Nasal cavity respiratory epithelium epithelial cell of viscerocranial mucosa (primary cell): ENCODE measurements at places on chromosomes 6 and 20. TPM values are rescaled to one million over a fixed set of nuclear protein-coding genes. Genes with fewer than 3 reads are reported as not detected.

The TP53TG5 gene
- total RNA-seq, result not detected in 2 replicates

The LPA gene
- 0.43 TPM in 1 of 2 replicates, not detected in the other for total RNA-seq

The OLIG3 gene
- not detected in 2 replicates for total RNA-seq

The NFS1 gene
- total RNA-seq, result 37.9 and 46.5 TPM in 2 replicates

The ELOVL2 gene
- total RNA-seq, result under 0.01 TPM in 1 of 2 replicates, not detected in the other

The BICRAL gene
- 4.8 and 7.5 TPM in 2 replicates for total RNA-seq

The SLC22A1 gene
- 0.34 and 0.78 TPM in 2 replicates for total RNA-seq

The PI16 gene
- not detected in 2 replicates for total RNA-seq

The C4A gene
- total RNA-seq, result 1.3 and 1.4 TPM in 2 replicates

The PKIG gene
- total RNA-seq, result 6.8 and 7.5 TPM in 2 replicates

The IFNGR1 gene
- total RNA-seq, result 101 and 264 TPM in 2 replicates

The SLCO4A1 gene
- total RNA-seq, result 0.57 and 4.8 TPM in 2 replicates

The LGSN gene
- not detected in 2 replicates for total RNA-seq

The DOK5 gene
- total RNA-seq, result not detected in 2 replicates

The C20orf202 gene
- under 0.01 and 0.07 TPM in 2 replicates for total RNA-seq
